ENCODE measurements at places on chromosomes 1 and 21. TPM values are rescaled to one million over a fixed set of nuclear protein-coding genes. Genes with fewer than 3 reads are reported as not detected.

Gene APOBEC4
- total RNA-seq = not detected

Gene SLC35D1
- 4.5 TPM for total RNA-seq

Gene RNU1-4
- total RNA-seq = 6,195 TPM

Gene OXCT2
- total RNA-seq = 1.3 TPM

Gene RHCE
- 0.57 TPM for total RNA-seq

All from cardiac septum (tissue), 1 donor.